ENCODE measurements at places on chromosomes 3 and 15.

- DNase-seq: no peak
Measured at GRCh38 chr15:55494931-55495330, 13.1 kb downstream of the DNAAF4 start.

DNA sequence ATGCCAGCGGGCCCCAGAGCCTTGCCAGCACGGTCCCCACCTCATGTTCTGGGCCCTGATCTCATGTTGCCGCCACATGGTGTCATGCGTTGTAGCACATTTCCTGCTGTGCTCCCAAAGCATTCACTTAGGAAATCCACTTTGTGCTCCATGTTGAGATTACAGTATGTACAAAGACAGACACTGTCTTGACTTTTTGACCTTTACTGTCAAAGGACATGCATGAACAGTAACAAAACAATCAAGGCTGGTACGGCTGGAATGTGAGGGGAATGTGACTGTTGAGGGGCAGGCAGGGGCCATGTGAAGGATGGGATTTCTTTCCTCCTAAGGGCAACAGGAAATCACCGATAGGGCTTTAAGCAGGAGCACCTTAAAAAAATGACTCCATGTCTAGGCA lies 53.3 kb upstream of the RPL32 start:
- DNase-seq: no peak

- peak; percentile 61 for DNase-seq
Measured at GRCh38 chr3:108835101-108835500, 12.5 kb downstream of the TRAT1 start.

GRCh38 chr3:129529436-129530210 lies 1.2 kb downstream of the RHO start:
- DNase-seq: no peak

- DNase-seq: no peak
Measured at GRCh38 chr3:435161-435560, 238.6 kb downstream of the CHL1 start.

- DNase-seq: no peak
Measured at GRCh38 chr3:55704521-55704920, 217.4 kb upstream of the WNT5A start.

DNA sequence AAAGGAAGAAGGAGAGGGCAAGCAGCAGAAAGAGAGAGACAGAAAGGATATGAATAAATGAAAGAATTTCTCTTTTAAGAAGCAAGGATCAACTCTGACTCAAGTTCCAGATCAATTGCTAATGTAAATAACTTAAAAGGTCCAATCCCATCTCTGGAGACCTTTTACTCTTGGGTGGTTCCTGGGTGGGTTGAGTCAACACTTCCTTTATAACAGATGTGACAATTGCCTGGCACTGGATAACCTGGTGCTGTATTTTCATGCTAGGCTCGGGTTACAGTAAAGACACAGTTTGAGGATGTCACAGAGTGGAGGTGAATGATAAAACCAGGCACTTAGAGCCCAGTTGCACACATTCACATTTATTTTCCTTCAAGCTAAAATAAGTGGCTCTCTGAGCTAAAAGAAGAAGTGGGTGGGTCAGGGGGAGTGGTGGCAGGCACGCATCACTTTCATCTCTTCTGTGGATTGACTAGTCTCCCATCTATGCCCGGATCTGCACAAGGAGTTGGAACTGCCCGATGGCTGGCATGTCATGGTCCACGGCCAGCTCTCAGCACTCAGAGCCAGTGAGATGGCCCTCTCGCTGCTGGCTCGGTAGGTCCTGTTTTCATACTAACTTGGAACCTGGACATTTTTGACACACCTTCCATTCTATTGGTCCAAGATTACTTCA lies 465.8 kb downstream of the FOXP1 start:
- no peak for DNase-seq

GRCh38 chr15:66849393-66849745 lies 147.3 kb downstream of the SMAD6 start:
- no peak for DNase-seq

DNA sequence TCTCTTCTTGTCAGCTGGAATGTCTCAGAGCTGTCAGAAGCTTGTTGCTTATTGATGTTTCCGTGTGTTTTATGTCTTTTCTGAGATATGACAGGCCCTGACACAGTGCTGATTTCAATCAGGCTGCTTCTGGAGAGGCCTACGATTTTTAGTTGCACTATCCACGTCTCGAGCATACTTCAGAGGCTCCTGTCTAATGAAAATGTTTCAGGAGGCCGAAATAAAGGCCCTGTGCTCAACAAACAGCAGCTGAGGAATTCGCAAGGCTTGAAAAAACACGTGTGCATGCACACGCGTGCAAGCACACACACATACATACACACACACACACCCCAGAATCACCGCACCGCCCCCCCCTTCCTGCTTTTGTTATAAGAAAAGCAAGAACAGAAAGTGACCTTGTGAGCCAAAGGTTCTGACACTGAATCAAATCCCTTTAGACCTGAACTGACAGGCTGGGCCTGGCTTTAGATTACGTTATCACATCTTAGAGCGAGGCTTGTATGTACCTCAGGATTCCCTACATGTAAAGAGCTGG lies 296.6 kb downstream of the NR2F2 start:
- no peak for DNase-seq

DNA sequence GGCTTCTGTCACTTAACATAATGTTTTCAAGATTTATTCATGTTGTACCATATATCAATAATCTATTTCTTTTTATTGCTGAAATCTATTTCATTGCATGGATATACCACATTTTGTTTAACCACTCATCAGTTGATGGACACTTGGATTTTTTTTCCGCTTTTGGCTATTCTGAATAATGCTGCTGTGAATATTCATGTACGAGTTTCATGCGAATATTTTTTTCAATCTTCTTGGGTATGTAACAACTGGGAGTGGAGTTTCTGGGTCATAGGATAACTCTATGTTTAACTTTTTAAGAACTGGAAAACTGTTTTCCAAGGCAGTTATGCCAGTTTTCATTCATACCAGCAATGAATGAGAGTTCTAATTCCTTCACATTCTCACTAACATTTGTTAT lies 21.7 kb upstream of the GPR160 start:
- DNase-seq: no peak

- no peak for DNase-seq
Measured at GRCh38 chr3:24863215-24863614, 368.6 kb upstream of the THRB start.

- no peak for DNase-seq
Measured at GRCh38 chr3:113097960-113098447, 107.2 kb downstream of the GTPBP8 start.

- DNase-seq: no peak
Measured at GRCh38 chr3:156353563-156353962, 201.4 kb downstream of the SSR3 start.

GRCh38 chr15:89307791-89308190 lies 26.8 kb downstream of the POLG start:
- DNase-seq: no peak

DNA sequence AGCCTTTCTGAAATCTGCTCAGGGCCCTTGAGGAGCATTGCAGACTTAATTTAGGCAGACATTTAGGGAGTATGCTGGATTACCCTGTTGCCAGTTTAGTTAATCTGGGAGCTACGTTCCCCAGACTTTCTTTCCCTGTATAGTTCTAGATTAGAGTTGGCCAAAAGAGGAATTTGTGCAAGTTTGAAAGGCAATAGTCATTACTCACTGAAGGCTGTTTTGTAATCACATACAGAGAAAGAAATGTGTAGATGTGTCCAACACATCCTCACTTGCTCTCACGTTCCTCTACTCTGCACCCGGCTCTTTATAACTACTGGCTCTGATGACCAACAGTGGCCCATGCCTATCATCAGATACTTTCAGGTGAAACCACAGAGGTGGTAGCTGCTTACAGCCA lies 24.2 kb downstream of the MASP1 start:
- DNase-seq: no peak

GRCh38 chr15:65986416-65986815 lies 117.1 kb downstream of the RAB11A start:
- no peak for DNase-seq

- no peak for DNase-seq
Measured at GRCh38 chr3:117989982-117990381, 1044.7 kb downstream of the IGSF11 start.

- no peak for DNase-seq
Measured at GRCh38 chr3:39407259-39407629, 724 bp downstream of the RPSA start.

GRCh38 chr3:3178498-3179328 lies 778 bp downstream of the CRBN start:
- DNase-seq: no peak

DNA sequence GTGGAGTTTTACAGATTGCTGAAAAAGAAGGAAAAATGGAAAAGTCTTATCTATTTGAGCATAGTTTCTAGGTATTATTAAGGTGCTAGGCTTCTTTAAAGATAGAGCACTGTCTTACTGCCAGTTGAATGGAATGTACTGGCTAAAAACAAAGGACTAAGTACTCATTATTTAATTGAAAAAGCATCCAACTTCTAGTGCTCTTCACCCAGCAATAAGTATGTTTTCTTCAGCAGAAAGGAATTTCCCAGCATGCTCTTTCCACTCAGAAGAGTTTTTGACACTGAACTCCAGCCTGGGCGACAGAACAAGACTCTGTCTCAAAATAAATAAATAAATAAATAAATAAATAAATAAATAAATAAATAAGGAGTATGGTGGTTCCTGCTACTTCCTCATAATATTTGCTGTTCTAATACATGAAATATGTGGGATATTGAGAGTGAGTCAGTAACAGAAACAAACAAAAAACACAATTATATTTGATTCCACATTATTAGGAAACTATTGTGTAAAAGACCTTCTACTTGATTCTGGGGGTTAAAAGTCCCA lies 70.6 kb downstream of the ATP13A4 start:
- no peak for DNase-seq

- DNase-seq: no peak
Measured at GRCh38 chr3:29409409-29409808, 128.5 kb downstream of the RBMS3 start.

- DNase-seq: no peak
Measured at GRCh38 chr3:123652342-123652984, 67.6 kb upstream of the HACD2 start.

- DNase-seq: no peak
Measured at GRCh38 chr3:61910732-61911131, 349.4 kb downstream of the PTPRG start.

DNA sequence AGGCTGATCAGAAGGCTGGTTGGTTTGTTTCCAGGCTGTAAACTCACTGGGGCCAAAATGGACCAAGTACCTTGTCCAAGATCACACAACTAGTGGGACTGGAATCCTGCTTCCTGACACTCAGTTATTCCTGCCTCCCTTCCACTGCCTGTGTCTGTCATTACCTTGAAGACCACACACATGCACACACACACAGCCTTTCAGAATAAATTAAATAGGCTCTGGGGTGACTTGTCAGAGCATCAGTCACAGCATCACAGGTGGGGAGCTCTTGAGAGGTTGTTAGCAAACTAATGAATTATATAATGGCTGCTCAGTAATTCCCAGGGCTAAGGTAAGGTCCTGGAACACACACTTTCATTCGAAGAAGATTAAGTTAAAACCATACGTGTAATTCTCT lies 231.8 kb downstream of the UACA start:
- DNase-seq: no peak

DNA sequence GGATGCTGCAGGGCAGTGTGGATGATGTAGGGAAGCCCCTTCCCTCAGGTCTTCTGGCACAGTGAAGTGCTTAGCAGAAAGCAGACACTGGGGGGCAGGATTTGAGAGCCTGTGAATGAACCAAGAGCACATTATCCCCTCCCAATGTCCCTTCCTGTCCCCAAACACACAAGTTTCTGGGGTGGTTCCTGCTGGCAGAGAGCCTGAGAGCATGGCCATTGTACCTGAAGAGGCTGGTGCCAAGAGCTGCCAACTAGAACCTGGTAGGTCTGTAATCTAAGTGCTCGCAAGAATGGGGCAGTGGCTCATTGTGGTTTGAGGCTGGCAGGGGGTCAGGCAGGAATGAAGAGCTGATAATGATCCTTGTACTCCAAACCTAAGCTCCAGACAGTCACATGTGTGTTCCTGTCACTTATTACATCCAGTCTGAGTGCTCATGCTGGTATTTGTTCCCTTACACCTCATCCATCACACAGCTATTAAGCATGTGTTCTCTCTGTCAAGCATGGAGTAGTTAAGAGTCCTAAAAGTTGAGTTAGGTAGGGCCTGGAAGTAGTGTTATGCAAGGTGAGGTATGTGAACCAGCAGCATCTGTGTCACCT lies 6.7 kb upstream of the CCR1 start:
- no peak for DNase-seq

GRCh38 chr15:98422130-98422478 lies 226.2 kb upstream of the IGF1R start:
- DNase-seq: no peak

DNA sequence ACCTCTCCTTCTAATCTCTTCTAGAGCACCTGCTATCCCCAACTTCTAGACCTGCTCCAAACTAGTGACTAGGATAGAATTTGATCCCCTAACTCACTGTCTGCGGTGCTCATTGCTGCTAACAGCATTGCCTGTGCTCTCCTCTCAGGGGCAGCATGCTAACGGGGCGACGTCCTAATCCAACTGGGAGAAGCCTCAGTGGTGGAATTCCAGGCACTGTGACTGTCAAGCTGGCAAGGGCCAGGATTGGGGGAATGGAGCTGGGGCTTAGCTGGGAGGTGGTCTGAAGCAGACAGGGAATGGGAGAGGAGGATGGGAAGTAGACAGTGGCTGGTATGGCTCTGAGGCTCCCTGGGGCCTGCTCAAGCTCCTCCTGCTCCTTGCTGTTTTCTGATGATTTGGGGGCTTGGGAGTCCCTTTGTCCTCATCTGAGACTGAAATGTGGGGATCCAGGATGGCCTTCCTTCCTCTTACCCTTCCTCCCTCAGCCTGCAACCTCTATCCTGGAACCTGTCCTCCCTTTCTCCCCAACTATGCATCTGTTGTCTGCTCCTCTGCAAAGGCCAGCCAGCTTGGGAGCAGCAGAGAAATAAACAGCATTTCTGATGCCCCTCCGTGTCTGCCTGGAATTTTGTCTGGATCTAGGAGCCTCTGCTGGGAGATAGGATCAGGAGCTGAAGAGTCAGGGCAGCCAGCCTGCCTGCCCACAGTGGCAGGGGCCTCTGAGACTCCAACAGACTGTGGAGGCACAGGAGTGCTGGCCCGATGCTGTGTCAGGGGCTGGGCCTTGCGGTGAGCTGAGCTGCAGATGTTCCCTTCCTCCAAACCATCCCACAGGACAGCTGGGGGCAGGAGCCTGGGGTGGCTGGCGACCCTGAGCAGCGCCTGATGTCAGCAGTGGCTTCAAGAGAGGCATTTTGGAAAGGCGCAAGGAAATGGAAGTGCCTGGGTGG lies 3.0 kb downstream of the ISLR start:
- DNase-seq: no peak

- DNase-seq: no peak
Measured at GRCh38 chr3:180274536-180274935, 237.8 kb upstream of the PEX5L start.

DNA sequence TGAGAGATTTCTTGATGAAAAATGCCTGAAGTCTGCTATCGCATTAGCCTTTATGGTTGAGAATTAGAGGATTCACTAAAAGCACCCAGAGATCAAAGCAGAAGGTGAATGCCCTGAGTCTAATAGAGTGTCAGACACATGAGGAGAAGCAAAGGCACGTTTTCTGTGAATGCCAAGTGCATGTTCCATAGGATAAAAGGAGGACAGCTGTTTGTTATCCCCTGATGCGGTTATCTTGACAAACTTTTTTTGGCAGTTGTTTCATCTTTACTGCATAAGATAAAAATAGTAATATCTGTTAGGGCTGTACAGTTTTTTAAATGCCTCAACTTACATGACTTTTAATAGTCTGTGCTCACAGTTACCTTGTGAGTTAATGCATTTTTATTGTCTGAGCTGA lies 65.3 kb upstream of the CD96 start:
- no peak for DNase-seq
